ENCODE measurements at places on chromosomes 4 and X.

DNA sequence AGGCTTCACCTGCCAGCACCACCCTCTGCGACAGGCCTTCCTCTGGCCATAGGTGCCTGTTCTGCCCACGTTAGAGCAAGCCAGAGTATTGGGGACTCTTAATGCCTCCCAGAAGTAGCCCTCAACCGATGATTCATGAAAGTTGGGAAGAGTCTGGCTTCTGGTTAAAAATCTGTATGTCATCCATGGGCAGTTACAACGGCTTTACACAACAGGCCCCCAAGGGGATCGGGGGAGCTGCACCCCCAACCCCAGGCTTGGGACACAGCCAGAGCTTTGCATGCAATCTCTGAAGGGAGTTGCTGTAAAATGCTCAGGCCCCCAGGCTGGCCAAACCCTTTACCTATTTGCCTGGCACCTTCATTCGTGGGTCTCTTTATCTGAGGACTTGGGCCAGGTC lies 5.4 kb upstream of the CYTL1 start:
- no peak for DNase-seq

DNA sequence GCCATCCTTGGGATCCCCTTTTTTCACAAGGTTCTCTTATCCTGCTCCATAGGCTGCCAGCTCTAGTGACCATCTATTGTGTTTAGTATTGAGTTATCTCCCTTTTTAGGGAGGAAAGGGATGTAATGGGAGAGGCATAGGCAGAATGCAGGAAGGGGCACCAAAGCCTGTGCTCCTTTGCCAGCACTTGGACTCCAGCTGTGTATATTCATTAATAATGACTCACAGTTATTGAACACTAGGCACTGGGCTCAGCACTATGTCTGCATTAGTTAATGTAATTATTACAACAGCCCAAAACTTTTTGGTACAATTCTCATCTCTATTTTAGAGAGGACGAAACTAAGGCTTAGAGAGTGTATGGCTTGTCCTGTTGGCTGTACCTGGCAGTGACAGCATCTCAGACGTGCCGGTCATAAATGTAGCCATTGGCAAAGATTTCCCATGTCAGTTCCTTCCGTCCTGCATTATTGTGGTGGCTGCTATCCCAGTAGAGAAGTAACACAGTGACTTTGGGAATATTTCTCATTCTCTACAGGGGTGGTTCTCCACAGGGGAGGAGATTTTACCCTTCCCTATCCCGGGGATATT lies 90.3 kb downstream of the AFF1 start:
- no peak for DNase-seq

- no peak for DNase-seq
Measured at GRCh38 chrX:1754077-1754476, 139.2 kb downstream of the ASMT start.

DNA sequence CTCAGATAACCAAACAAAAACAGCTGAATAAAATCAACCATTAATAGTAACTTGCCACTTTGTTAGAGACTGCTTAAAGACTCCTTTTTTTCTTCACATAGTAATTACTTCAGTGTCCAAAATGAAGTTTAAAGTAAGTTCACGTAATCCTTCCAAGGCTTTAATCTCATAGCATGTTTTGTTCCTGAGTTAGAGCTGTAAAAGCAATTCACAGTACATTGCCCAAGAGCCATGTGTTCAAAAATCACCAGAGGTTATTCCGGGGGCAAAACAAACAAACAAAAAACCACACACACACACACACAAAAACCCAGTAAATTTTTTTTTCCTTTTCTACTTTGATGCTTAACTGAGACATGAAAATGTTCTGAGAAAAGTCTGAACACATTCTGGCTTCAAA lies 6.1 kb downstream of the GPR82 start:
- no peak for DNase-seq

DNA sequence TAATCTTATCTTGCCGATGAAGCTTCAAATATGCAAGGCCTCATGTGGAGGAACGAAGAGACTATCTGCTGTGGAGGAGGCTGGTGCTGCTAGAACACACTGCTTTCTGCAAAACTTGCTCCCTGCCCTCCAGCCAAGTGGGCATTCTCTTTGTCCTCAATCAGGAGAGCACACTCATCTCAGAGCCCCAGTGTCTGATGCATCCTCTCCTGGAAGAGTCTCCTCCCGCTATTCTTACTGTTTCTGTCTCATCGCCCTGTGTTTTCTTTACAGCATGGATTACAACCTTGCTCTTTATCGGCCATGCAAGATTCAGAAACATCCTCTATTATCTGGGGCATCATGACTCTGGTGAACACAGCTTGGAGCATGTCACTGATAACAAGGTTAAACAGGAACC lies 68.2 kb upstream of the MTNR1A start:
- DNase-seq = no peak

- no peak for DNase-seq
Measured at GRCh38 chr4:155676430-155676825, 9.8 kb downstream of the GUCY1A1 start.

DNA sequence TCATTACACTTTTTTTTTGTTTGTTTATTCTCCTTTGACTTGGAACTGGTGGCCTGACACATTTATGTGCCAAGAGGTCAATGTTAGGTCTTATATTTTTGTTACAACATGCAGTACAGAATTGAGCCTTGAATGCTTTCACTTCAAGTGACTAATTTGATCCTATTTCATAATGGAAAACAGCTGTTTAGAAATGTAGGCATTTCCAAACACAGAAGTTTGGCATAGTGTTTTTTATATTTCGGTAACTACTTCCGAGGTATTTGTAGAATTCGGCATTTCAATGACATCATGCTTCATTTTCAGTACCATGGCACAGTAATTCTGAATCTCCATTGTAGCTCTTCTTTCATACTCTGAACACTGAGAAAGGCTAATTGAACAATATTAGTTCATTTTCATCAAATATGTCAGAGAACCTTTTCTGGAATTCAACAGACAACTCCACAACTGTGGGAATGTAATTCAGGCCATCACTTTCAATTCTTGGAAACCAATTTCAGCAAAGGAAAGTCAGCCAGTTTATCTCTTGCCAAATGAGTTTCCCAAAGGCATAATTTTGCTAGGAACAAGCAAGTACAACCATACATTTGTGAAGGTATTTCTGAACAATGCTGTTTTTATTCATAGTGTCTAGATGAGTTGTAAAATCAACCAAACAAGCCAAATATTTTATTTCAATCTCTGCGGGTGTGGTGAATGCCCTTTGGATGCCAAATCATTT lies 11.4 kb downstream of the FAM120C start:
- DNase-seq = no peak

- DNase-seq = no peak
Measured at GRCh38 chr4:44583393-44583792, 68.0 kb downstream of the YIPF7 start.

GRCh38 chr4:28378109-28378830 lies 1517.6 kb downstream of the STIM2 start:
- DNase-seq = no peak

DNA sequence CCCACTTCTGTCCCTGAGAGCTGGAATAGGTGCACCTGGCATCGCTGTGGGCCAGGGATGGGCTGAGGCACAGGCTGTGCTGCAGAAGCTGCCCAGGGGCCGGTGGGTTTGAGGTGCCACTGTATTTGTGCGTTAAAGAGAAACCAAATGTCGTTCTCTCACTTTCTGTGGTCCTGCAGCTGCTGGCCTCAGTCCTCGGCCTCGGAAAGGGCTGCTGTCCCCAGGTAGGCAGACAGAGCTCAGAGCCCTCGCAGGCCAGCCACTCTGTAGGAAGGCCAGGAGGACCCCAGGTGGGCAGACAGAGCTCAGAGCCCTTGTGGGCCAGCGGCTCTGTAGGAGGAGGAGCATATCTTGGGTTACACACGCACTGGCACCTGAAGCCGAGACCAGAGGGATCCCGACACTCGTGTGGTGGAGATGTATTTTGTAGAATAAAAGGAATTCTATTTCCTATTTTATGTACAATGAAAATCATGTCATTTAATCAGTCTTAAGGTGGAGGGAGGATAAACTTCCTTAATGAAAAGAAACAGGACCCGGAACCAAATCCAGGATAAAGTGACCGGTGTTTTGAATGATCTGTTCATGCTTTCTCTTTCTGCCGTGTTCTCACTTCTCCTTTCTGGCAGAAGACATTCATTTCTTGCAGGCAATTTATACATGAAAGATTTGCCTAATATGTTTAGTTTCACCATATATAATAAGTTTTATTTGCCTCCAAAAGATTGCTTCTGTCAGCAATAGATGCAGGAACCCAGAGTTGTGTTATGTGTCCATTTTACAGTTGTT lies 54.4 kb upstream of the HGFAC start:
- DNase-seq = no peak

Measured in amygdala (tissue), 56 donors.